ENCODE measurements at places on chromosomes 12 and 14.

GRCh38 chr12:90064852-90065801 lies 356.5 kb upstream of the ATP2B1 start:
- no peak for DNase-seq

- peak; percentile 26 for DNase-seq
Measured at GRCh38 chr12:92414170-92415070, 268.8 kb upstream of the BTG1 start.

GRCh38 chr12:65362234-65363031 lies 84.0 kb downstream of the MSRB3 start:
- no peak for DNase-seq

GRCh38 chr12:131466306-131466705 lies 244.6 kb upstream of the SFSWAP start:
- DNase-seq, result no peak

- peak; percentile 71 for DNase-seq
Measured at GRCh38 chr14:22837114-22837749, 847 bp downstream of the MMP14 start.

DNA sequence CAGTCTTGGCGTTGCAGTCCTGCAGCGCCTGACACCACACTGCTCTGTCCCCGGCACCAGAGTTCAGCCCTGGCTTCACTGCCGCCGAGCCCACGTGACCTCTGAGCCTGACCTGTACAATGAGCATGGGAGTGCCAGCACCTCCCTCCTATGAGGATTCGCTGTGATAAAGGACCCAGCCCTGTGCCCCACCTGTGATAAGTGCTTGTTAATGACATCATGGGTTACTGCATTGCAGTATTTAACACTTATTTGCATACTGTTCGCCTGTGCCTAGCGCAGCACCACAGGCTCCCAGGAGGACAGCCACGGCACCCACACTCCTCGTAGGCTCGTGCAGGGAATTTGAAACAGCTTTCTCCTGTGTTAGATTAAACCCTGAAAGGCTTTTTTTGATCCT lies 118.2 kb upstream of the GSC start:
- DNase-seq, result peak; percentile 83

DNA sequence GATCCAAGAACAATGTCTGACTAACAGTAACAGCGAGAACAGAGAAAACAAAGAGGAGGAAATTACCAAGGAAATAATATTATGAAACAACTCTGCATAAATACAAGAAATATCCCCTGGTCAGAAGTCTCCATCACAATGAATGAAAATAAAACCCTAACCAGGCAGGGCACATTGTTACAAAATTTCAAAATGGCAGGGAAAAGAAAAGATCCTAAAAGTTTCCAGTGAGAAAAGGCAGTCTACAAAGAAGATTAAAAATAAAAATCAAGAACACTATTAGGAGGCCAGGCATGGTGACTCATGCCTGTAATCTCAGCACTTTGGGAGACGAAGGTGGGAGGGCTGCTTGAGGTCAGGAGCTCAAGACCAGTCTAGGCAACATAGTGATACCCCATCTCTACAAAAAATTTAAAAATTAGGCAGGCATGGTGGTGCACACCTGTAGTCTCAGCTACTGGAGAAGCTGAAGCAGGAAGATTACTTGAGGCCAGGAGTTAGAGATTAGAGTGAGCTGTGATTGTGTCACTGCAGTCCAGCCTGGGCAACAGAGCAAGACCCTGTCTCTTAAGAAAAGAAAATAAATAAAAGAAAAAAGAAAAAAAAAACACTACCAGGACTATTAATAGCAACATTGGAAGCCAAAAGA lies 47.8 kb downstream of the FERMT2 start:
- no peak for DNase-seq

DNA sequence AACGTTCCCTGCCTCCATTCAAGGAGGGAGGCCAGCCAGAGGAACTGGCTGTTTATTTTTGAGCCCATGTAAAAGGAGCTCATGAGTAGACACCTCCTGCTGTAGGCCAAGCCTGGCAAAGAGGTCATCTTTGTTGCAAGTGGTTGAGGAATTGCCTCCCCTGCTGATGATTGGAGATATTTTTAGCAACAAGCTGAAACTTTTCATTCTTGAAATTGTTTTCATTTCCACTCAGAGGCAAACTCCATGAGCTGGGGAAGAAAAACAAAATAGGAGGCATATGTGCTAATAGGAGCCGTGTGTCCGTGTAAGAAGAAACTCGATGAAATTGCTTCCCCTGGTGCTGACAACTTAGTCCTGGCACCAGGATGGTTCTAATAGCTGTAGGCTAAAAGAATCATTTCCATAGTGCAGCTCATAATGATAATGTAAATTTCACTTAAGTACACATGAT lies 440.1 kb upstream of the FAR2 start:
- no peak for DNase-seq

DNA sequence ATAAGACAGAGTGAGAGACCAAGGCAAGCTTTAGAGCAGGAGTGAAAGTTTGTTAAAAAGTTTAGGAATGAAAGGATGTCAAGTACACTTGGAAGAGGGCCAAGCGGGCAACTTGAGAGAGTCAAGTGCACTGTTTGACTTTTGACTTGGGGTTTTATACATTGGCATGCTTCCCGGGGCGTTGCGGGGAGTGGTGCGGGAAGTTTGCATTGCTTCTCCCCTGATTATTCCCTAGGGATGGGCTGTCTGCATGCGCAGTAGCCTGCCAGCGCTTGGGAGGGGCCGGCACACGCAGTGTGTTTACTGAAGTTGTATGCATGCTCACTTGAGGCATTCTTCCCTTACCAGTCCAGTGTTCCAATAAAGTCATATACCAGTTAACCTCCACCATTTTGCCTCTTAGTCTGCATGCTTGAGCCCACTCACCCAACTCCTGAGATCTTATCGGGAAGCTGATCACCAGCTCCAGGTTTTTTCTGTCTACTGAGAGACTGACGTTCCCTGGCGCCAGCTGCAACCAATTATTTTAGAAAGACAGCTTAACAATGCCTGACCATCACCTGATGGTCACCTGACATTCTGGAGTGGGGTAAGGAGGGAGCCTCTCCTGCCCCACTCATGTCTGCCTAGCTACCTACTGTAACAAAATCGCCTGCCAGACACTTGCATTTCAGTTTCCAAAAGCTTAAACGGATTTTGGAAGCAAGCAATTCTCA lies 53.2 kb downstream of the DACT1 start:
- DNase-seq, result peak; percentile 47

- peak; percentile 29 for DNase-seq
Measured at GRCh38 chr14:58104808-58105207, 47.2 kb downstream of the ARMH4 start.

GRCh38 chr14:34013721-34014060 lies 62.8 kb upstream of the EGLN3 start:
- DNase-seq, result no peak

DNA sequence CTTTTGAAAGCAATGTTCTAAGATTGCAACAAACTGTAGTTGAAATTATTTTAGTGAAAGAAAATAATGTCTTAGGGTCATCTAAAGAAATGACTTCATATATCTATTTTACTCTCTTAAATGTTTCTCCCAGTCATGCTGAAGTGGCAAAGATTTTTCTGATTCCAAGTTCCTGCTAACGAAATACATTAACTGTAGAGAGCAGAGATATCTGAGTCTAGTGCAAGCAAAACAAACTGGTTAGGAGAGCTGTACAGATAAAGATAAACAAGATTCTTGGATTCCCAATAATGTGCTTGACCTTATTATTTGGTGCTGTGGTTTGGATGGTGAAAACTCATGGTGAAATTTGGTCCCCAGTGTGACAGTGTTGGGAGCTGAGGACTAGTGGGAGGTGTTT lies 199.9 kb upstream of the PWP1 start:
- DNase-seq, result no peak

DNA sequence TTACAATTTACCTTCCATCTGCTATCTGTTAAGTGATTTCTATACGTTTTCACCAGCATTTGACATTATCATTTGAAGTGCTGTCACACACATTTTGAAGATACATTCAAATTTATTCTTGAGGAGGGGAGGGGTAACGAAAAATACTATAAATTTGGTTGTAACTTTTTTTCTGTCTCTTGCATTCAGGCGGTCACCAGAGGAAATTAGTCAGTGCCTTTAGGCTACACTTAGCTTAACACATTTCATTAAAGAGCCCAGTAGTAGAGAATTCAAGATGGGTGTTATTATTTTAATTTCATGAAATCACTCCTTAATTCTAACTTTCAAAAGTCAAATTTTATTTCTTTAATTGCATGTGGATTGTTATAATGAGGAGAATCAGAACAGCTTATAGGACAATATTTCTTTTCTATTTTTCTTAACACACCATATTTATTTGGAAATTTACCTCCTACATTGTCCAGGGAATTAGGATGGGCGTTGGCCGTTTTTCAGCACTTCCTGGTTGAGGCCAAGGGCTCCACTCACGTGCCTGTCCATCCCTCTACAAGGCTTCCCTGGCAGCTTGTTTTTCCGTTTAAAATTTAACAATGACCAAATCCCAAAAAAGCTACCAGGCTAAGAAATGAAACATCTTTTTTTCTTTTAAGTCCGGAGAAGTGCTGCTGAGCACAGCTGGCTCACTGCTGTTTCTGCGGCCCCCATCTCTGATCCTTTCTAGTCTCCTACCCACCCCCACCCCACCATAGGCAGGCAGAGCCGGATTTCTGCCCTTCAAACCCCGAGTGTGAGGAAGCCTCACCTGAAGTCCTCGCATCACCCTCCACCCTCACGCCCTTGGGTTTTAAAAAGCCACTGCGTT lies 1.1 kb upstream of the FAR2 start:
- peak; percentile 41 for DNase-seq

- DNase-seq, result peak; percentile 16
Measured at GRCh38 chr12:62957233-62957953, 22.4 kb upstream of the PPM1H start.

DNA sequence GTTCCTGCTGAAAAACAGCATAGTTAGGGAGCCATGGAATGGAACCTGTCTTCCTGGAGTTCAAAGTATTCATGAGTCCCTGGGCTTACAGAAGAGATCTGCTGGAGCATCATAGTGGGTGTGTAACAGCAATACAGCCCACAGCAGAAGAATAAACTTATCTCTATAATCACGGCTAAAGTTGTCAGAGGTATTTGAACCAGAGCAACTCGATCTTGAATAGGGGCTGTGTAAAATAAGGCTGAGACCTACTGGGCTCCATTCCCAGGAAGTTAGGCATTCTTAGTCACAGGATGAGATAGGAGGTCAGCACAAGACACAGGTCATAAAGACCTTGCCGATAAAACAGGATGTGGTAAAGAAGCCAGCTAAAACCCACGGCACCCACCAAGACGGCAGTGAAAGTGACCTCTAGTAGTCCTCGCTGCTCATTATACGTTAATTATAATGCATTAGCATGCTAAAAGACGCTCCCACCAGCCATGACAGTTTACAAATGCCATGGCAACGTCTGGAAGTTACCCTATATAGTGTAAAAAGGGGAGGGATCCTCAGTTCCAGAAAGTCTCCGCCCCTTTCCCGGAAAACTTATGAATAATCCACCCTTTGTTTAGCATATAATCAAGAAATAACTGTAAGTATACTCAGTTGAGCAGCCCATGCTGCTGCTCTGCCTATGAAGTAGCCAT lies 223.4 kb downstream of the PCNX1 start:
- DNase-seq, result no peak

- no peak for DNase-seq
Measured at GRCh38 chr12:95551305-95551704, at the start of gene USP44. USP44 (minus strand) TSS chr12:95551476; CDS start chr12:95534256, 17,220 bp downstream.

DNA sequence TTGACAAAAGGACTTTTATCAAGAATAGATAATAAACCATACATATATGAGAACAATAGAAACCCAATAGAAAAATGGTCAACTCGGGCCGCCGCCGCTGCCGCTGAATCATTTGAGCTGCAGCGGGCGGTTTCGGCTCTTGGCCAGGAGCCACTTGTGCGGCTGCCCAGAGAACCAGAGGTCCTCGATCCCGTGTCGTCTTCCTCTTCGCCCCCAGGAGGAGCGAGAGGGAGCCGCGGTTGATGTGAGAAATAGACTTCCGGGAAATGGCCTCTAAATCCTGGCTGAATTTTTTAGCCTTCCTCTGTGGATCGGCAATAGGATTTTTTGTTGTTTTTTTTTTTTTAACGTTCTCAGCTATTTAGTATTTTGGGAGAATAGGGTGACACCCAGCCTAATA lies 44.8 kb downstream of the CPSF6 start:
- peak; percentile 70 for DNase-seq

- no peak for DNase-seq
Measured at GRCh38 chr14:86933958-86934595, 1058.9 kb downstream of the GALC start.

DNA sequence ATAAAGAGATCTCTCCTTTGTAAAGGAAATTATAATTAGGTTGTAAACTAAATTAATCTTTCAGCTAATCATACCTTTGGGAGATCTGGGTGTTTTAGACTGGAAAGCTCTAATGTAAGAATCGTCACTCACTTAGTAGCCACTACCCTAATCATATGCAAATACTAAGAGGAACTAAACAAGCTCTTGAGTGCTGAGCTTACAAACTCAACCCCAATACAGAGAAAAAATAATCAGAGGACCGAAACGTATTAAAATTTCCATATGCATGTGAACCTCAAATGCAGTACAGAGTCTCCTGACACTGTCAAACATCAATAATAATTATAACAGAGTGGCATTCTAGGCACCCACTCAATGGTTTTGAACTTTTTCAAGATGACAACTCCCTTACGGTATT lies 235.3 kb upstream of the FOXN3 start:
- DNase-seq, result no peak

- DNase-seq, result no peak
Measured at GRCh38 chr14:105940534-105941225, 414.3 kb downstream of the TMEM121 start.

GRCh38 chr12:77133566-77133965 lies 68.2 kb upstream of the E2F7 start:
- DNase-seq, result peak; percentile 34

DNA sequence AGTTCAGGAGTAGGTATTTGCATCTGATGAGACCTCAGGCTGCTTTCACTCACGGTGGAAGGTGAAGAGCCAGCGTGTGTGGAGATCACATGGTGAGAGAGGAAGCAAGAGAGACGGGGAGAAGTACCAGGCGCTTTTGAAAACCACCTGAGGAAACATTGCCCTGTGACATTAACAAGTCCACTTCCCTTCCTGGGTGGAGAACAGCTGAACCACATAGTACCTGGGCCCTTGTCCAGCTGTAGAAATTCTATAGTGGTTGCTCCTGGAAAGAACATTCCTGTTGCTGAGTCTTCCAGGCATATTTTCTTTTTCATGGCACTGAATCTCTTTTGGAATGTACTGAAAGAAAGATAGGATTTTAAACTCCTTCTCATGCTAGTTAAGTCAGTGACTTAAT lies 87.3 kb upstream of the RIN3 start:
- no peak for DNase-seq

DNA sequence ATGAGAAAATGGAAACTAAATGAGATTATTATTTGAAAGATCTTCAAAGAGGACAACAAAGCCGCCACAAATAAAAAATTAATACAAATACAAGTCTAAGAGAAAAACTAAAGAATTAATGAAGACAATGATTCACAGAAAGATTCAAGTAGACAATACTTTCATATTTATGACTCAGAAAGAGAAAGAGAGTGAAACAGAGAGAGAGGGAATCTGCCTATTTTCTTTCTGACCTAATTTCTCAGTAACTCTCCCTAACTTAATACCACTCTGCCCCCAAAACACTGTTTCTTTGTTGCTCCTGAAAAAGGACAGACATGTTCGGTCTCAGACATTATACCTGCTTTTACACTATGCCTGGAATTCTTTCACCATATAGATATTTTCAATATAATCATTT lies 259.1 kb downstream of the SLC6A15 start:
- no peak for DNase-seq
